A549 treated with ZK216348 at 1 μM for 4 hours (cell line): ENCODE measurements at places on chromosomes 6 and 20. TPM values are rescaled to one million over a fixed set of nuclear protein-coding genes. Genes with fewer than 3 reads are reported as not detected.

KCNG1 gene
- 12.9 to 34.4 TPM (median 21.2 TPM) in 5 replicates for total RNA-seq

RRAGD gene
- 2.9 to 5.6 TPM (median 3.7 TPM) in 5 replicates for total RNA-seq

PPIL6 gene
- 0.81 to 4.4 TPM (median 2.0 TPM) in 5 replicates for total RNA-seq

GLP1R gene
- not detected in 5 replicates for total RNA-seq

OR2J3 gene
- not detected in 5 replicates for total RNA-seq

PLAGL1 gene
- total RNA-seq: 6.5 to 9.9 TPM (median 6.9 TPM) in 5 replicates

SRSF12 gene
- total RNA-seq: 0.75 to 1.9 TPM (median 1.0 TPM) in 5 replicates

RSPO3 gene
- total RNA-seq: 74.6 to 135 TPM (median 86.5 TPM) in 5 replicates

KIF6 gene
- total RNA-seq: 0.11 to 0.45 TPM (median 0.13 TPM) in 4 of 5 replicates, not detected in the other

MRPL18 gene
- total RNA-seq: 83.3 to 105 TPM (median 88.0 TPM) in 5 replicates

SLC17A2 gene
- total RNA-seq: not detected in 5 replicates

PREX1 gene
- 9.2 to 14.1 TPM (median 13.6 TPM) in 5 replicates for total RNA-seq

POU5F1 gene
- 7.3 to 11.6 TPM (median 9.2 TPM) in 5 replicates for total RNA-seq

ESR1 gene
- not detected in 5 replicates for total RNA-seq

LRRN4 gene
- 0.06 TPM in 2 of 5 replicates, not detected in the others for total RNA-seq

PEDS1 gene
- total RNA-seq: 35.9 to 59.4 TPM (median 53.5 TPM) in 5 replicates

TBX18 gene
- 14.6 to 24.8 TPM (median 20.3 TPM) in 5 replicates for total RNA-seq

CLVS2 gene
- total RNA-seq: 0.02 to 0.23 TPM (median 0.13 TPM) in 5 replicates
